ENCODE measurements at places on chromosomes 2 and 18. TPM values are rescaled to one million over a fixed set of nuclear protein-coding genes. Genes with fewer than 3 reads are reported as not detected.

HS1BP3 gene
- polyA plus RNA-seq = 22.2 TPM

CPO gene
- polyA plus RNA-seq = 0.17 TPM

SLC11A1 gene
- polyA plus RNA-seq = 3.0 TPM

MOCOS gene
- 7.7 TPM for polyA plus RNA-seq

KCNK3 gene
- 78.2 TPM for polyA plus RNA-seq

CLIP4 gene
- polyA plus RNA-seq = 20.7 TPM

ABCA12 gene
- 0.02 TPM for polyA plus RNA-seq

RSAD2 gene
- polyA plus RNA-seq = 11.1 TPM

TTC32 gene
- 9.6 TPM for polyA plus RNA-seq

IL36G gene
- polyA plus RNA-seq = not detected

STEAP3 gene
- 6.1 TPM for polyA plus RNA-seq

LYG2 gene
- polyA plus RNA-seq = not detected

DPP4 gene
- 46.6 TPM for polyA plus RNA-seq

TLX2 gene
- not detected for polyA plus RNA-seq

INO80D gene
- polyA plus RNA-seq = 4.3 TPM

ZNF804A gene
- polyA plus RNA-seq = 0.28 TPM

PREB gene
- polyA plus RNA-seq = 43.5 TPM

C2orf80 gene
- polyA plus RNA-seq = not detected

NT5DC4 gene
- polyA plus RNA-seq = not detected

ZNF892 gene
- 1.6 TPM for polyA plus RNA-seq

BAZ2B gene
- 31.8 TPM for polyA plus RNA-seq

Data from ovary (tissue), 10 donors.